ENCODE measurements at places on chromosomes 1 and 21.

DNA sequence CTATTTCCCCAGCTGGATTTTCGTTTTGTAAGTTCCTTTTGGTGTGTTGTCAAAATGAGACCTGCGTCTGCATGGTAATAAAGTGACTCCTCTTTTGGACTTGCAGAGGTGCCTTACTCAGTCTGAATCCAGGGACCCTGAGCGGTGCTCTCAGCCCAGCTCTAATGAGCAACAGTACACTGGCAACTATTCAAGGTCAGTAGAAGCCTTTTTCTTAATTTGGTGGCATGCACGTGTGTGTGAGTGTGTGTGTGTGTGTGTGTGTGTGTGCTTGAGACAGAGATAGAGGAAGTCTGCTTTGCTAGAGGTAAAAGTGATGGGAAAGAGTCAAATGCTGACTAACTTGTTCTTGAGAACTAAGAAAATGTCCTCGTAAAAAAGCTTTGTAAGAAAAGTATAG, 105.4 kb downstream of the CD247 start:
- no peak for DNase-seq

- DNase-seq = no peak
Measured at GRCh38 chr1:152743371-152744145, 14.3 kb upstream of the KPRP start.

DNA sequence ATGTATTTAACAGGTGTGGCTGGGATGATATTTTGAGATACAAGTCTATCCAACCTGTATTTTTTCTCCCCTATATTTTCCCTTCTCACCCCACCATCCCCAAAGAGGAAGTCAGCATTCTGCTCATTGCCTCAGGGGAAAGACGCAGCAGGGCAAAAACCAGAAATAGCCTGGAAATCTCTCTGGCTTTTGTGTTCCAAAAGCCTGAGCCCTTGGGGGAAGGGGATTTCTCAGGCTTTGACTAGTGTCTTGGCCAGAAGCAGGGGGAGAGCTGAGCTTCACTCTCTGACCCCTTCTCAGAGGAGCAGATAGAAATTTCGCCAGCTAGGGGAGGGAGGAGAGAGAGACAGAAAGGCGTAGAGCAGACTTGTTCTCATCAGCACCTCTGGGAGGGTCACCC, 244.7 kb downstream of the RRAGC start:
- DNase-seq = no peak

GRCh38 chr1:19485362-19486187, at the start of gene CAPZB:
CAPZB (minus strand) TSS chr1:19485539; CDS start chr1:19485438, 101 bp downstream.
- peak; percentile 88 for DNase-seq

GRCh38 chr1:212042436-212042835, 6.9 kb downstream of the DTL start:
- no peak for DNase-seq

DNA sequence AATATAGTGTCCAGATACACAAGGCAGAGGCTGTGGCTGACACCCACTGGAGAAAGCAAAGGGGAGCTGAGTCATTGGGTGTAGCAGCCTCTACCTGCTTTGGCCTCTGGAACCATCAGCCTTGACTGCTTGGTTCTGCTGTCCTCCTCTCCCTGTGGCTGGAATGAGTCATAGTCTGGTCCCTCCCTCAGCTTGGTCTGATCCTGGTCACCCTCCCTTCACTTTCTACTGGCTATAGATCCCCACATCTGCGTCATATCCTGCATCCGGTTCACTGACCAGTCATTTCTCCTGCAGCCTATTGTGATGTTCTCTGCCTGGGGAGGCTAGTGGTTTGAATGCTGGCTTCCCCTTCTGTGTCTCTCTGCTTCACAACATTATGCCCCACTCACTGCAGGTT, 372.8 kb upstream of the DAB1 start:
- no peak for DNase-seq

- DNase-seq = no peak
Measured at GRCh38 chr1:236948381-236948780, 55.9 kb downstream of the MT1HL1 start.

DNA sequence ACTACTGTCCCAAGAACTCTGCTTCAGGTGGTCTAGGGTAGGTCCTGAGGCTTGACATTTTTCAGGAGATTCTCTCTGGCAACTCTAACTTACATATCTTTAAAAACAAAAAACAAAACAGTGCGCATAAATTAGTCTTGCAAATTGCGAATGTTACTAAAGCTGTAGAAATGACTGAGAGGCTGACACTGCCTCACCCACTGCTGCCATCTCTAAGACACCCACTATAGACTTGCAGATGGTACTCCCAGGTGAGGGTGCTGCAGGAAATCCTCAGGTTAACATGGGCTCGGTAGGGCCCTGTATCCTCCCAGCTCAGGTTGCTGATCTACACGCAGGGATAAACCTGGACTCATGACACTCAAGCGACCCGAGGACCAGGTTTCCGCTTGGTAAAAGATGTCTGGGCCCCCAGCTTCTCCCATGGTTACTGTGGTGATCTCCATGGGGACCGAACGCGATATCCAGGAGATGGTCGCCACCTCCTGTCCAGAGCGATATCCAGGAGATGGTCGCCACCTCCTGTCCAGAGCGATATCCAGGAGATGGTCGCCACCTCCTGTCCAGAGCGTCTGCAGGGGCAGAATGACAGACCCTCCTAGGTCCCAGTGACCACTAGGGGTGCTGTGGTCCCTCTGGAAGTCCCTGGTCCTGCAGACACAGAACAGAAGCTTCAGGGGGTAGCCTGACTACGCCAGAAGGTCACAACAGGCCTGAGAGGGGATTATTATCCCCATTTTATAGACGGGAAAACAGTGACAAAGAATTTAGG, 16.2 kb upstream of the LY9 start:
- peak; percentile 46 for DNase-seq

Measured in ACHN (cell line).